A549 treated with GW870086 at 1 μM for 4 hours (cell line): ENCODE measurements at places on chromosomes 11 and 22. TPM values are rescaled to one million over a fixed set of nuclear protein-coding genes. Genes with fewer than 3 reads are reported as not detected.

The NRIP3 gene
- total RNA-seq: 0.63 to 1.1 TPM (median 0.92 TPM) in 5 replicates

The USH1C gene
- total RNA-seq: 0.54 to 1.6 TPM (median 1.1 TPM) in 5 replicates

The RAD9A gene
- 23.3 to 34.3 TPM (median 31.1 TPM) in 5 replicates for total RNA-seq

The DESI1 gene
- total RNA-seq: 14.4 to 17.3 TPM (median 16.4 TPM) in 5 replicates

The NPTXR gene
- 9.1 to 11.4 TPM (median 10.1 TPM) in 5 replicates for total RNA-seq

The C22orf31 gene
- total RNA-seq: not detected in 5 replicates

The NCR3LG1 gene
- 1.8 to 3.0 TPM (median 2.6 TPM) in 5 replicates for total RNA-seq

The MAJIN gene
- not detected in 5 replicates for total RNA-seq

The LGR4 gene
- total RNA-seq: 32.1 to 50.3 TPM (median 44.6 TPM) in 5 replicates

The OR5A2 gene
- not detected in 5 replicates for total RNA-seq

The C11orf91 gene
- 0.58 to 2.2 TPM (median 1.4 TPM) in 5 replicates for total RNA-seq

The TRIM48 gene
- 0.09 TPM in 1 of 5 replicates, not detected in the others for total RNA-seq

The TRIM49 gene
- total RNA-seq: 0.07 TPM in 1 of 5 replicates, not detected in the others

The PTPRCAP gene
- 0.15 to 0.36 TPM (median 0.23 TPM) in 5 replicates for total RNA-seq

The MCM5 gene
- 57.7 to 93.9 TPM (median 88.6 TPM) in 5 replicates for total RNA-seq

The SLC17A6 gene
- total RNA-seq: not detected in 5 replicates

The SGSM1 gene
- 0.15 to 0.96 TPM (median 0.53 TPM) in 5 replicates for total RNA-seq

The FOLR2 gene
- total RNA-seq: not detected in 5 replicates

The BAD gene
- total RNA-seq: 75.8 to 101 TPM (median 91.4 TPM) in 5 replicates

The HBB gene
- total RNA-seq: not detected in 5 replicates

The PGAP2 gene
- total RNA-seq: 20.0 to 24.3 TPM (median 21.0 TPM) in 5 replicates

The MMP12 gene
- 0.07 to 0.09 TPM in 2 of 5 replicates, not detected in the others for total RNA-seq

The PISD gene
- total RNA-seq: 20.5 to 27.7 TPM (median 25.2 TPM) in 5 replicates

The OR10A3 gene
- not detected in 5 replicates for total RNA-seq

The PANX3 gene
- total RNA-seq: not detected in 5 replicates

The RIBC2 gene
- total RNA-seq: 1.4 to 2.3 TPM (median 1.7 TPM) in 5 replicates

The TEX54 gene
- total RNA-seq: not detected in 5 replicates

The HARBI1 gene
- total RNA-seq: 5.0 to 7.0 TPM (median 5.8 TPM) in 5 replicates

The HTR3A gene
- total RNA-seq: not detected in 5 replicates

The CDKN1C gene
- 2.6 to 3.6 TPM (median 3.0 TPM) in 5 replicates for total RNA-seq

The FIBIN gene
- not detected in 5 replicates for total RNA-seq

The SLC22A6 gene
- total RNA-seq: not detected in 5 replicates

The OR2D2 gene
- not detected in 5 replicates for total RNA-seq
